ENCODE measurements at places on chromosomes 7 and 10.

DNA sequence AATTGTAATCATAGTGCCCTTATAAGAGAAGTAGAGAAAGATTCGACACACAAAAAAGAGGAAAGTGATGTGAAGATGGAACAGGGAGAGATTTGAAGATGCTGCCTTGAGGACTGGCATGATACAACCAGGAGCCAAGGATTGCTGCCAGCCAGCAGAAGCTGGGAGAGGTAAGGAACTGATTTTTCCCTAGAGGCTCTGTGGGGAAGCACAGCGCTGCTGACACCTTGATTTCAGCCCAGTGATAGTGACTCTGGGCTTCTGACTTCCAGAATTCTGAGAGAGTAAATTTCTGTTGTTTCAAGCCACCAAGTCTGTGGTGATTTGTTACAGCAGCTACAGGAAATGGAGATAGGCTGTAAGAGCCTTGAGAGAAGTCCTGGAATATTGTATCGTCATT, 98.2 kb downstream of the RAB11FIP2 start:
- no peak for DNase-seq

- peak; percentile 52 for DNase-seq
These were observed 22.6 kb upstream of the CREB5 start for GRCh38 chr7:28389504-28390395.

GRCh38 chr10:105949721-105950120, 1214.8 kb downstream of the SORCS1 start:
- no peak for DNase-seq

GRCh38 chr7:151385626-151386300, 24.1 kb downstream of the WDR86 start:
- DNase-seq: no peak

GRCh38 chr7:154794147-154794780, 208.7 kb downstream of the PAXIP1 start:
- no peak for DNase-seq

DNA sequence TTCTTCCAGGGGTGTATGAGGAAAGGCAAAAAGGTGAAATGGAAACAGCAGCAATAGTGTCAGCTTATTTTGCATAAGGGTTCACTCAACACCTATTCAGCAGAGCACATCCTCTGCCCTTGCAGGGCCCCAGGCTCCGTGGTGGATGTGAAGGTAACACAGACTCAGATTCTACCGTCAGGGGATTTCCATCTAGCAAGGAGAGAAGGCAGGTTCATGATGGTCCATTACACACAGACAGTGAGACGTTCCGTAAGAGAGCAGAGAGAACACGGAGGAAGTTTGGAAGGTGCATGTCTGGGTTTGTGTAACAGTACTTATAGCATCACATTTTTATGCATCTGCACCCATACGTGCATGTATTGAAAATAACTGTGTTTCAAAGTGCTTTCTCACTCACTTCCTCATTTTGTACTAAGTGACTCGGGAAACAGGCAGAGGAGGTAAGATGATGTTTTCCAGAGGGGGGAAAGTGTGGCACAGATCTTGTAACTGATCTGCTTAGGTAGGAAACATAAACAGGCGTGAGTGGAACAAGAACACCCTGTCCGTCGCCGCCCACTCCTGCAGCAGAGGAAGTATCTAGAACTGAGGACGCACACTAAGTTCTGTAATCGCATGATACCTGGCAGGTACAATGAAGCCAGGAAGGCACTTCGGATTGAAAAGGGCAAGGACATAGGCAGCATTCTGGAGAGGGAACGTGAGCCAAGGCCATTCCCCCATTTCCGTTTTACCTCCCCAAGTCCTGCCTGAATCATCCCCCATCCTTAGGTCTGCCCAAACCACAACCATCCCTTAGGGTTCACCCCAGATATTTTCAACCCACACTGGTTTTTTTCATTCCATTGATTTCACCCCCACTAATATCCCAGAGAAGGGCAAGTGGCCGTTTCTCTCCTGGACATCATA, 1.0 kb upstream of the ENO4 start:
- DNase-seq: peak; percentile 70

DNA sequence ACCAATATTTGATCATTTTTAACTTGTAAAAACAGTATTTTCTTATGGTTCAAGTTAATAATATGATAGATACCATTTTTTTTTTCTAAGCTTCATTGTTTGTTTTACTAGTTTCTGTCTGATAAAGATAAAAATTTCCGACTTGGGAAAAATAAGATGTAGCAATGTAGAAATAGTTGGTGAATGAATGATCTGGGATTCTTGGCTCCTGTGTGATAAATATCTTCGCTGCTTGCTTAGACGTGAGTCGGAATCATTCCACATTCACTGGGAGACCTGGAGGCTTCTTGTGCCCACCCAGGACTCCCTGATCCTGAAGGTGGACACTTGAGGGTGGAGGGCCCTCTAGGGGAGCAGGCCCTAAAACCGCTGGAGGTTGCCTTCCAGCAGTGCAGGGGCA, 47.9 kb downstream of the EXOC4 start:
- DNase-seq: peak; percentile 28

DNA sequence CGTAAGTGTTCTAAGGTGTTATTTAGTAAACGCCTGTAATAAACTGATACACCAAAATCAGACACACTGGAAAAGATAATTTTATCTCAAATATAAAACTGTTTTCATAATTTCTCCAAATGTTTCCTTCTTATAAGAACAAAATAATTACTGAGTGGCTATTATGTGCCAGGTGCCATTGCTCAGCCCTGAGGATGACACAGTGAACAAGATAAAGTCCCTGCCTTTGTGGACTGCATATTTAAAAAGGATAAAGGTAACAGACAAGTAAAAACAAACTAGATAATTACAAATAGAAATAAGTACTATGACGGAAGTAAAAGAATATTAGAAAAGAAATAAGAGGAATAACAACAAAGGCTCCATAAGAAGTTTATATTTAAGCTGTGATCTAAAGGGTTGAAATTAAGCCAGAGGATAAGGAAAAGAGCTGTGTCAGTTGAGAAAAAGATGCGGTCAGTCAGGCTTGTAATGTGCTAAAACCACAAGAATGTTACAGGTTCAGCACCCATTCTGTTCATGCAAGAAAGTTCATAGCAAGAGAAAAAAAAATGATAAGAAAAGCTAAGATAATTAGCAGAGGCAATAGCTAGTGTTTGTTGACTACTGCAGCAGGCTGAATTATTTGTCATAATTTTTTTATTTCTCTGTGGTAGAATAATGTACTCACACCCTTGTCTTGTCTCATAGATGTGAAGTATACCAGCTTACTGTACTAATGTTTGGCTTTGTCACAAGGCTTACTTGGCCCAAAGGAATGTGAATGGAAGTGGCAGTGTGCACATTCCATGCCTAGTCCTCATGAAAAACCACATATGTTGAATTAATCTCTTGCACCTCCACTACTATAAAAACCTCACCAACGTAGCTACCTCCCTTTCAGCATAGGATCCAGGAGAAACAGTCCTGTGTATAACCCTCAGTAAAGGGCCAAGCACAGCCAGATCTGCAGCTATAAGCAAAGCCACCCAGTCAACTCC, 75.1 kb downstream of the CRPPA start:
- DNase-seq: peak; percentile 95

- no peak for DNase-seq
These were observed 1.7 kb upstream of the SLC18A3 start for GRCh38 chr10:49608166-49609005.

- DNase-seq: no peak
These were observed 118.6 kb downstream of the MAGI2 start for GRCh38 chr7:79334841-79335240.

DNA sequence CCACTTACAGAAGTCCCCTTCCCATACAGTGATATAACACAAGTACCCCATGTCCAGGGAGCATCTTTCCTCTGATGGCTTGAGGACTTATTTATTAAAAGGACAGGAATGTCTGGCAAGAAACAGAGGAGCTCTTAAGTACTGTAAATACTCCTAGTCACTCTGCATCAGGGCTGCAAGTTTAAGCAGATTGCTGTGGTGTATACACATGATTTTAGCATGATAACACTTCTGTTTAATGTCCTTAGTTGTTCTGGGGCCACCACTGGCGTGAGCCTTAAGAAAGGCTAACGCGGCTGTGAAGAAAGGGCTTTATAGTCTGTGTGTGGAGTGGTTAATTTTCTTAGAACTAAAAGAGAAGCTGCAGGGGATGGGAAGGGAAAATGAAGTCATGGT, 65.7 kb downstream of the GBF1 start:
- DNase-seq: no peak

GRCh38 chr10:74333174-74333573, 182.2 kb downstream of the ADK start:
- peak; percentile 76 for DNase-seq

- no peak for DNase-seq
These were observed 129.9 kb downstream of the ADCY1 start for GRCh38 chr7:45703911-45704682.

- peak; percentile 54 for DNase-seq
These were observed 16.8 kb upstream of the ABCB5 start for GRCh38 chr7:20598459-20599309.

GRCh38 chr10:115981081-115981480, 291.9 kb downstream of the GFRA1 start:
- no peak for DNase-seq

- DNase-seq: no peak
These were observed 33.1 kb downstream of the PPIF start for GRCh38 chr10:79380125-79380945.

DNA sequence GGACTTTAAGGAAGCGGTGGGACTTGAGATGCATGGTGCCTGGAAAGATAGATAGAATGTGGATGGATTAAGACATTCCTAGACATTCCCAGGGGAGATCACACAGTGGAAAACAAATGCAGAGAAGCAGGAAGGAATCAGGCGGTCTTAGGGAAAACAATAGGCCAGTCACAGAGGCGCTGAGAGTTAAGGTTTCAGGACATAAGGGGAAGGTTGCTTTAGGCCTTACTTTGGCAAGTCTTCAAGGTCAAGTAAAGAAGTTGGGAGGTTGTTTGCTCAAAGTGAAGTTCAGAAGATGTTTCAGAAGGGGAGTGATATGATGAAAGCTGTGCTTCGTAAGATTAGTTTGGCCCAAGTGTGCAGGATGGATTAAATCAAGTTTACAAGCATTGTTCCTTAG, 109.4 kb downstream of the SUGCT start:
- DNase-seq: no peak

- DNase-seq: peak; percentile 49
These were observed 70.8 kb downstream of the CHN2 start for GRCh38 chr7:29265208-29265923.

DNA sequence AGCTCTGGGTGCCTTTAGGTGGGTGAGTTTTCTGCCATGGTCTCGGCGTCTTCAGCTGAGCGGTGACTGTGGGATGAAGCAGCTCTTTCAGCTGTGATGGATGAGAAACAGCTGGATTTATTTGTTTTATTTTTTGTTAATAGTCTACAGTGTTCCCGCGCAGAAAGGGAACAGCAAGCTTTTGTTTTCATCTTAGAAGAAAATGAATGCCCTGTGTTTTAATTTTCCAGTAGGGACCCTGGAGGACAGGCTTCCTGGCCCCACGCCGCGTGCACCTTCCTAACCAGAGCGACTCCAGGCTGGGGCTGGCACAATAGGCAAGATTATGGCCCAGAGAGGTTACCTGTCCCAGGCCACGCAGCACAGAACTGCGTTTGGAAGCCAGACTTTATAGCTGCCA, 57.6 kb downstream of the GTF2IRD1 start:
- DNase-seq: no peak
